Skeletal muscle cell (primary cell): ENCODE measurements at places on chromosomes 3 and 15.

- no peak for DNase-seq
Observed at GRCh38 chr3:172213200-172213599, 173.8 kb downstream of the FNDC3B start.

- peak; percentile 78 for DNase-seq
Observed at GRCh38 chr3:66431494-66431893, 69.3 kb downstream of the LRIG1 start.

- no peak for DNase-seq
Observed at GRCh38 chr15:90013503-90013937, 12.4 kb downstream of the ZNF710 start.

GRCh38 chr15:65835447-65835846, 33.8 kb upstream of the RAB11A start:
- DNase-seq: no peak

GRCh38 chr3:99482191-99482590, 156.2 kb upstream of the COL8A1 start:
- no peak for DNase-seq

DNA sequence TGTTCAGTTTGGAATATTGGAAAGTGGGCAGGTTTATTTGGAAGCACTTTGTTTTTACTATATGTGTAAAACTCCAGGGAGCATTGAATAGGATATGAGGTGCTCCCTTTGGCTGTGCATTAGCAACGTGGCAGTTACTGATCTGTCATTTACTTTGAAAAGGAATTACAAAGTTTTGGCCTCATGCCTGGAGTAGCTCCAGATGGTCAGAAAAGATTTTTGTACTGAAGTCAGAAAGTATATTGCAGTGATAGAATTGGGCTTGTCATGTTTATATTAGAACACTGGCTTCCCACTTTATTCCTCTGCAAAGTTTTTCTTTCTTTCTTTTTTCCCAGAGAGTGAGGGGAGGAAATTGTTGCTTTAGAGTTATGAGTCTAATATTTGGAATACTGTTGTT, 26.1 kb downstream of the FNDC3B start:
- DNase-seq: peak; percentile 67

DNA sequence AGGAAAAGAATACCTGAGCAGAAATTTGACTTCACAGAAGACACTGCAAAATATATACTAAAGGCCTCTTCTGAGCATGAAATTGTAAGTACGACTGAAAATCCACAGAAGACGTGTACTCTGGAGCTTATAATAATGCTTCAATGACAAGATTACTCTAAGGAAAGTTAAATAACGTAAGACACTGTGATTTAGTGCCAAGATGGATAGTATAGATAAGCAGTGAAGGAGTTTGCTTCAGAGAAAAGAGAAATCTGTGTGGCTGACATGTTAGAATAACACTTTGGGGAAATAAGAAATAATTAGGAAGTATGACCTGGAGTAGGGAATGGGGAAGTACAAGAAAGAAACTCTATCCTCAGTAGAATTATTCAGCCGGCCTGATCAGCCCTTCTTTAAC, 28.9 kb downstream of the ALDH1A2 start:
- no peak for DNase-seq

DNA sequence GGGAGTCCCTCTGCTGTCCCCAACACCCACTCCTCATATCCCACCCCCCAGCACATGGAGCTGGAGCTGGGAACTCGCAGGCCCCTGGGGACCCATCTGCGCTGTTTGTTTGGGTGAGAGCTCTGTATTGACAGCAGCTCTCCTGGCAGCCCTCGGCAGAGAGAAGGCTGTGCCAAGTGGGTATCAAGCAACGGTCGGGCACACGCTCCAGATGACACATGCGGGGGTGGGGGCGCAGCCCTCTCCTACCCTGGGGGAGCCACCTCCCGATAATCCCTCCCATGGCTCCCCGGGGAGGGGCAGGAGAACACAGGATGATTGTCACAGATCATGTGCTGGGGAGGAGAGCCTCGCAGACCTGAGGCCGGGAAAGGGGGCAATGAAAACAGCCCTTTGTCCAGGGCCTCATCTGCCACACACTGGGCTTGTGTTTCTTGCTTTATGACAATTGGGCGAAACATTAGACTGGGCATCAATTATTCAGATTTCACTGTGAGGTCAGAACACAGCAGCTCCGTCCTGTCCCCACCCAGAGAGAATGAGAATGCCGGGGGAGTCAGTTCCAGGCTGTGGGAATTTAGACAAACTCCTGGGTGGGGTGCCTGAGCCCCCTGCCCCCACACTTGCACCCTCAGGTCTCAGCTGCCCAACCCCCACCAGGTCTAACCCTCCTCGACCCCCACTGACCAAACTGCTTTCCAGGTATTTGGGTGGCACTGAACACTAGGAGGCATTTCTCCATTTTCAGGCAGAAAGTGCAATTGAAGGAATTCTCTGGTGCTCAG, 46.4 kb upstream of the KLF13 start:
- no peak for DNase-seq

GRCh38 chr15:77658304-77658703, 25.6 kb upstream of the LINGO1 start:
- DNase-seq: no peak

- no peak for DNase-seq
Observed at GRCh38 chr3:153023896-153024295, 138.1 kb upstream of the RAP2B start.

DNA sequence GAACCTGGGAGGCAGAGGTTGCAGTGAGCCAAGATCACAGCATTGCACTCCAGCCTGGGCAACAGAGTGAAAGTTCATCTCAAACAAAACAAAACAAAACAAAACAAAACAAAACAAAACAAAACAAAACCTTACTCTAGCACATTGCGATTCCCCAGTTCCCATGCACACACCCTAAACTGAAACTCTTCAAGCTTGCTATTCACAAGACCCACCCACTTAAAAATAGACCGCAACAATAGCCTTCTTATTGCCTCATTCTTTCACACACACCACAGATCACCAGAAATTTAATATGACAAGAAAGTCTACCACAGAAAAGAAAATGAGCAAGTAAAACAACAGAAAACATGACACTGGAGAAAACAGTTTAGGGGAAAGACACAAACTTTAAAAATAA, 598.4 kb downstream of the FHIT start:
- DNase-seq: no peak

GRCh38 chr3:112382543-112383160, 49.7 kb downstream of the CD200 start:
- DNase-seq: no peak

DNA sequence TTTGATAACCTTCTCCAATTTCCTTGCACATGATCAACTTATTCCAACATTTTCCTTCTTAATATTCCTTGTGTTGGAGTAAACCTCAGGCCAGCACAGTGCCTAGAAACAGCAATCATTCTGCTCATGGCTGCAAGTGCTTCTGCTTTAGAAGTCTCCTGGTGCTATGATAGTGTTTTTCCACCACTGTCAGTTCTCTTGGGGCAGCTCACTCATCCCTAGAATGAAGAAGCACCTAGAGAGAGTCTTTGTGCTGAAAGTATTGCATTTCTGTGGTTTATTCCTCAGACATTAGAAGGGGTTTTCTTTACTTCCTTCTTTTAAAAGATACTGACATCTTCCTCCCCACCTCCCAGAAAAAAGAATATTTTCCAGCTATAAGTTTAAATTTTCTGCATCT, 183.5 kb downstream of the RYR3 start:
- no peak for DNase-seq

GRCh38 chr3:196629228-196629627, 10.3 kb upstream of the NRROS start:
- no peak for DNase-seq

- peak; percentile 55 for DNase-seq
Observed at GRCh38 chr15:74417225-74417624, 16.5 kb downstream of the SEMA7A start.

- no peak for DNase-seq
Observed at GRCh38 chr3:75218577-75218976, 445.6 kb upstream of the FRG2C start.

GRCh38 chr3:126540342-126540849, 16.4 kb downstream of the CHST13 start:
- DNase-seq: peak; percentile 80

DNA sequence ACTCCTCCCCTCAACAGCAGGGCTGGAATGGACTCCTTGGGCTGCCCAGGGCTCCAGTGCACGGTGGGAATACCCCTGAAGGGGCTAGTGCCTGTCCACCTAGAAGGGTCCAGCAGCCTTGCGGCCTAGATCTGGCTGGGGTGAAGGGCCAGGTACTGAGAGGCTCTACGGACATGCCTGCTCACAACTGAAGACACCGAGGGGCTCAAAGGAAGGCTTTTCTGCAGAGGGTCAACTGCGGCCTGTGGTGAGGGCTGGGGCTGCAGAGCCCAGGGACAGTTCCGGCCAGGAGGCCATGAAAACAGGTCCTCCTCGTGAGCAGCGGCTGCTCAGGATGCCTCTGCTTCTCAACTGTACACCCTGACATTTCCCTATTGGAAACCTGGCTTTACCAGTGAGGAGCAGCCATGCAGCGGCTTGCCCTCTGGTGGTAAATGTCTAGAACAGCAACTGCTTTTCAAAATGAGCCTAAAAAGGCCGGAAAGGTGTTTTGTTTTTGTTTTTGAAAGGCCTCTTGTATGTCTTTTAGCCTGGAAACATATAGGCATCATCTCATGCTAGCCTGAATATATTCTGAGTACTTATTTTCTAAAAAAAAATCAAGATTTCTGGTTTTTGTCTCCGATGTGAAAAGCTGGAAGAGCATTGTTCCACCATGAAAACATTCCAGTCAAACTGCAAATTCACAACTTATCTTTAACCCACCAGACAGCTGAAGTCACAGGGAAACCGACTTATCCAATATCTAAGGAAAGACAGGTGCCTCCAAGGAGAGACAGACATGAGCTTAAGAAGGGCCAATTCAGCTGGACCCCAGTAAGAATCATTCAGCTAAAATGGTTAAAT, 163.4 kb downstream of the KLF13 start:
- DNase-seq: no peak

DNA sequence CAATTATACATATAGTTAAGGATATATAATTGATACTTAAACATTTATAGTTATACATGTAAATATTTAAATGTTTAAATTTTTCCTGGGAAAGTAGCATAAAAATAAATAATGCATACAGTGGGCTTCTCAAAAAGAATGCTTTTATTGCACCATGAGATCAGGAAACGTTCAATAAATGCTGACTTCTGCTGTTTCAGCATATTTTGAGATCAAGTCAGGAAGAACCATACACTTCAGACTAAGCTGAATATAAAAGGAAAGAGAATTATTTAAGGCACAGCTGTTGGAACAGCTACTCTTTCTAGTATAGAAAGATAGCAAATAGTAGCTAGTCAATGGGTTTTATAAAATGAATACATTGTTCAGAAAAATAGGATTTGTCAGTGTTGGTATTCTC, 1462.3 kb upstream of the CADM2 start:
- no peak for DNase-seq

GRCh38 chr3:183551930-183552329, 3.6 kb downstream of the KLHL6 start:
- DNase-seq: no peak

- DNase-seq: no peak
Observed at GRCh38 chr3:14082108-14082657, 42.5 kb downstream of the CHCHD4 start.

- DNase-seq: no peak
Observed at GRCh38 chr3:126530171-126531050, 6.5 kb downstream of the CHST13 start.

DNA sequence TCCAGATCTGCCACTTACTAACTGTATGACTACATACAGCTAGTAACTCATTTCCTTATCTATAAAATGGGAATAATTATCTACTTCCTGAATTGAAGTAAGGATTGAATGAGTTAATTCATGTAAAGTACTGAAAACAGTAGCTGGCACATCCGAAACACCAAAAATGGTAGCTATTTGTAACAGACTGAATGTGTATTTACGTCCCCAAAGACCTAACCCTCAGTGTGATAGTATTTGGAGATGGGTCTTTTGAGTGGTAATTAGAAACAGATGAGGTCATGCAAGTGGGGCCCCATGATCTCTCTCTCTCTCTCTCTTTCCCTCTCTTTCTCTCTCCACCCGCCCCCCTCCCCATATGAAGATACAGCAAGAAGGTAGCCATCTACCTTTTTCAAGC, 146.2 kb downstream of the PLCH1 start:
- no peak for DNase-seq

- peak; percentile 13 for DNase-seq
Observed at GRCh38 chr3:132730891-132731580, 8.8 kb upstream of the NPHP3 start.

DNA sequence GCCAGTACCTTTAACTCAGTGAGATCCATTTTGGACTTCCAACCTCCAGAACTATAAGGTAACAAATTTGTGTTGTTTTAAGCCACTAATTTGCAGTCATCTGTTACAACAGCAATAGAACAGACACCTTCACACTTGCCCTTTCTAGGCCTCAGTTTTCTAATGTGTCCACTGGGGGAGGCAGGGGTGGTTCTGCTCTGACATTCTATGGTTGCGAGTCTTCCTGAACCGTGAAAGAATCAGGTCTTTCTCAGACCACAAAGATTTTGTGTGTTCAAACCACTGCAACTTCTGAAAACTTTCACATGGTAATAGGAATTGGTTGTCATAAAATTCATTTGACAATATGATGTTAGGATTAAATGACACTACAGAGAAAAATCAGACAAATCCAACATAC, 26.8 kb upstream of the CSTA start:
- no peak for DNase-seq

DNA sequence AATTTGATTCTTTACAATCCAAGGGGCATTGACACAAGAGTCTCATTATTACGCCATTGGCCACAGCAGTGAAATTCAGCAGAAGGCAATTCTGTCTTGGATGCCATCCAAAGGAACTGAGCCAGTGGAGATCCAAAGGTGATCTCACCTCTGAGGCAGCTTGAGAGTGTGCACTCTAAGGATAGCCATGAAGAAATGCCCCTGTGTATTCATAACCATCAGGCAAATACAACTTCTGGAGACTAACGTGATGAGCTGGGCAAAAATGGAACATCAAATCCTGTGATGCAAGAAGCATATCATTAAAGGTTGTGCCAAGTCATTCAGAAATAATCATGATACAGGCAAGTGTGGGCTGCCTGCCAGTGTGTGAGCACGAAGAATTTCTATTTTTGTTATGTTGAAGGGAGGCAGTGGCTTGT, 41.4 kb downstream of the ROBO2 start:
- peak; percentile 97 for DNase-seq

- DNase-seq: no peak
Observed at GRCh38 chr3:9902372-9903237, at the start of gene IL17RE. Gene IL17RE (plus strand): TSS chr3:9902848. CDS start chr3:9902933, 85 bp downstream.

- no peak for DNase-seq
Observed at GRCh38 chr15:59438625-59439290, 772 bp downstream of the FAM81A start.

- no peak for DNase-seq
Observed at GRCh38 chr3:129432036-129432435, 3.6 kb upstream of the EFCAB12 start.

- DNase-seq: no peak
Observed at GRCh38 chr3:61563313-61564271, 2.2 kb downstream of the PTPRG start.

- DNase-seq: no peak
Observed at GRCh38 chr3:123039178-123039577, 11.6 kb upstream of the SEMA5B start.
